PC-9 (cell line): ENCODE measurements at places on chromosomes 1 and 21. TPM values are rescaled to one million over a fixed set of nuclear protein-coding genes. Genes with fewer than 3 reads are reported as not detected.

DNA sequence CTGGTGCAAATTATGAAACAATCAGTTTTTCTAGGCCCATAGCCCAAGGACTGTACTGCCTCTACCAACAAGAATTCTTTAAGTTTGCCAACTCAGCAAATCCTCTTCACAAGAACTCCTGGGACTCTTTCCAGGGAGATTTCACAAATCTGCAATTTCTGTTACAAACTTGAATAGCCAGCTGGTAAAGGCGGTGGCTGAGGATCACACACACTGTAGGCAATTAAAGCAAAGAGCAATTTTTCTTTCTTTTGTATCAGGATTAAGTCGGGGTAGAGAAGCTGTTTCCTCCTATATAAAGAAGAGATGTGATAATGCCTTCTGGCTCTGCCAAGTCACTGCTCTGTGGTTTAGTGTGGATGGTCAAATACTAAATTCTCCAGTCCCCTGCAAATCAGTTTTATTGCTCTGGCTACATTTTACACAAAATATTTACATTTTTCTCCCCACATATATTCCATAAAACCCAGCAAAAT lies 1.7 kb downstream of the ALDH9A1 start:
- H3K27me3 ChIP-seq = no peaks in the 10 kb centered on the region
- peak overlapping the region; percentile 65; the same call in 1 of the 2 replicates for H3K4me3 ChIP-seq
- H3K27ac ChIP-seq = no peak overlapping the region
- no peak for DNase-seq
- peaks cover 20% of the 10 kb centered on the region for H3K4me1 ChIP-seq

DNA sequence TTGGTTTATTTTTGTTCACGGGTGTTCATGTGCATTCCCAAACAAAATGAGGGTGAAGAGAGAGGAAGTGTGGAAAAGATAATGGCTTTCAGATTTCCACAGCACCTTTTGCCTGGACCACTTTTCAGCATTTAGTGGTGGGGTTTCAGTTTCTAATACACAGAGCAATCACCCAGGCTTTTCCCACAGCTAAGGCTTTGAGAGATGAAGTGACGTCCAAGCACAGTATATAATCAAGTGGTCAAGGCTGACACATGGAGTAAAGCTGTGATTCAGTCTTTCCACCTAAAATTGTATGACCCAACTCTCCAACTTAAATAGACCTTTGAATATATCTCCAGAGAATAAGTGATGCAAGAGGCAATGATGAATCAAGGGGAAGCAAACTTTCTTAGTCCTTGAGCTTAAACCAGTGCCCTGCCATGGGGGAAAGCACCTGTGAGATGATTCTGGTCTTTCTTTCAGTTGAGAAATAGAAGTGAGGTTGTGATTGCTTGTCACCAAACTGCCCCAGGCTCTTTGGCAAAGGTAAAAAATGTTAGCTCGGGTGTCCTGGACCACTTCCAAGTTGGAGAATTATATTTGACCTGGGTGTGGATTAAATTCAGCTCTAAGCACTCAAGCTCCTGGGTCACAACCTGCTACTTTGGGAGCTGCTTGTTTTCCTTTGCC lies 2.4 kb upstream of the PIK3R3 start:
- H3K4me3 ChIP-seq = peak overlapping the region; percentile 95; the same call in 1 of the 2 replicates
- peak overlapping the region; percentile 98 for H3K27ac ChIP-seq
- no peaks in the 10 kb centered on the region for H3K27me3 ChIP-seq
- no peaks in the 10 kb centered on the region for H3K36me3 ChIP-seq
- DNase-seq = peak; percentile 100
- H3K4me1 ChIP-seq = peaks cover 50% of the 10 kb centered on the region

GRCh38 chr1:64598100-64598571 lies 128.2 kb downstream of the CACHD1 start:
- H3K36me3 ChIP-seq = no peaks in the 10 kb centered on the region
- peaks cover 36% of the 10 kb centered on the region for H3K4me1 ChIP-seq
- H3K27me3 ChIP-seq = no peaks in the 10 kb centered on the region
- DNase-seq = peak; percentile 93

DNA sequence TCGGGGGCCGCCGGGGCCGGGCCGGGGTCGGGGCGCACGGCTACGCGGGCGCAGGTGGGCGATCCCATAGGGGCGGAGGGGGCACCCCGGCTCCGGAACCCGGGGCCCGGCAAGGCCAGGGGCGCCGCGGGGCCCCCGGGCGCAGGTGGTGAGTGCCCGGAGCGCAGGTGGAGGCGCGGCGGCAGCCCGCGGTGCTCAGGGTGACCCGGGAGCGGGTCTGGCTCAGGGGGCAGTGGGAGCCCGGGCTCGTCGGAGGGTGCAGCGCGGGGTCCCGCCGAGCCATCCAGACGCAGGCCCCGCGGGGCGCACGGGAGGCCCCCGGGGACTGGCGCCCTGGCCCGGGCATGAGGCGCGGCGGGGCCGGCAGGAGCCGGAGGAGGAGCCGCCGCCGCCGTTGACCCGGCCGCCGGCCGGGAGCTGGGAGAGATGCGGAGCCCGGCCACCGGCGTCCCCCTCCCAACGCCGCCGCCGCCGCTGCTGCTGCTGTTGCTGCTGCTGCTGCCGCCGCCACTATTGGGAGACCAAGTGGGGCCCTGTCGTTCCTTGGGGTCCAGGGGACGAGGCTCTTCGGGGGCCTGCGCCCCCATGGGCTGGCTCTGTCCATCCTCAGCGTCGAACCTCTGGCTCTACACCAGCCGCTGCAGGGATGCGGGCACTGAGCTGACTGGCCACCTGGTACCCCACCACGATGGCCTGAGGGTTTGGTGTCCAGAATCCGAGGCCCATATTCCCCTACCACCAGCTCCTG lies 489 bp downstream of the CELSR2 start:
- H3K4me1 ChIP-seq = peaks cover 24% of the 10 kb centered on the region
- no peaks in the 10 kb centered on the region for H3K36me3 ChIP-seq
- no peak overlapping the region for H3K27ac ChIP-seq

DNA sequence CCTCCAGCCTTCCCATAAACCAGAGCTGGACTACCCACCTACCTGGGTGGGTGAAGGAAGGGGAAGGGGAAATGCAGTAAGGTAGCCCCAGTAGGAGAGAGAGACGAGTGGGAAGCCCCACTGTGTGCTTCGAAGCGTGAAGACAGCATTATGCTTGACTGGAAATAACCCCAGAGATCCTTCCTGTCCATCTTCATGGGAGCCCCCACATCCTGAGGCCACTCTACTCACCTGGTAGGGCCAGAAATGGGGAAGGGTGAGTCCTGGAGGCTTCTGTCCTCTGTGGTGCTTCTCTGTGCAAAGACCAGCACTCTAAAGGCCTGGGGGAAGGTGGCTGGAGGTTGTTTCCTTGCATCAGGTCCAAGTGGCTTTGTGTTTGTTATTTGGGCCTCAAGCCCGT lies 10.0 kb upstream of the RASSF5 start:
- DNase-seq = no peak
- H3K4me3 ChIP-seq = no peak overlapping the region
- H3K4me1 ChIP-seq = peaks cover 31% of the 10 kb centered on the region
- no peaks in the 10 kb centered on the region for H3K36me3 ChIP-seq
- no peak overlapping the region for H3K27ac ChIP-seq

GRCh38 chr1:227999056-227999930 lies 7.5 kb upstream of the WNT3A start:
- H3K36me3 ChIP-seq = no peaks in the 10 kb centered on the region
- H3K4me1 ChIP-seq = no peaks in the 10 kb centered on the region
- H3K4me3 ChIP-seq = no peak overlapping the region
- peak; percentile 80 for DNase-seq

GJC2 gene
- total RNA-seq = 2.1 and 3.4 TPM in 2 replicates

PKN2 gene
- 79.3 and 81.8 TPM in 2 replicates for total RNA-seq

SLC66A1 gene
- total RNA-seq = 13.8 and 15.1 TPM in 2 replicates

FCRL4 gene
- not detected in 2 replicates for total RNA-seq
